ENCODE measurements at places on chromosomes 12 and 14. TPM values are rescaled to one million over a fixed set of nuclear protein-coding genes. Genes with fewer than 3 reads are reported as not detected.
A peak's percentile ranks its signal among the peaks of the same experiment; 100 is the strongest.

DNA sequence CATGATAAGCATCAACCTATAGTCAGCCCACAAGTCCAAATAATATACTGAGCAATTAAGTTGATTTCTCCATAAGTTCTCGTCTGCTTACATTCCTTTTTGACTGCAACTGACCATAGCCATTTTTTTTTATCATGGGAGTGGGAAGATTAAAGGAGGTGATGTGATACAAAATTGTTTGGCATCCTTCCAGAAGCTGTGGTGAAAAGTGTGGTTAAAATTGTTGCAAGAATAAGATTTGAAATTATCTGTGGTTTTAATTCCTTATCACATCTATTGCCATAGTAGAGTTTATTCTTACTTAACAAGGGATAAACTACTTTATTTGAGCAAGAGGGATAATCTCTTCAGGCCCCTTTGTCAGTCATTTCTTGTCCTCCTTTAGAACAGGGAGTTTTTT lies 50.7 kb downstream of the LIN52 start:
- H3K4me3 ChIP-seq: no peak overlapping the region
- H3K27ac ChIP-seq: no peak overlapping the region
- H3K4me1 ChIP-seq: peaks cover 37% of the 10 kb centered on the region
- H3K27me3 ChIP-seq: no peaks in the 10 kb centered on the region
- no peak for DNase-seq
- peaks cover 3% of the 10 kb centered on the region for H3K36me3 ChIP-seq

GRCh38 chr14:98138666-98139065 lies 1133.3 kb downstream of the BCL11B start:
- H3K27ac ChIP-seq: no peak overlapping the region
- no peaks in the 10 kb centered on the region for H3K4me1 ChIP-seq
- no peaks in the 10 kb centered on the region for H3K36me3 ChIP-seq
- DNase-seq: no peak
- H3K27me3 ChIP-seq: peaks cover 3% of the 10 kb centered on the region
- H3K4me3 ChIP-seq: no peak overlapping the region

DNA sequence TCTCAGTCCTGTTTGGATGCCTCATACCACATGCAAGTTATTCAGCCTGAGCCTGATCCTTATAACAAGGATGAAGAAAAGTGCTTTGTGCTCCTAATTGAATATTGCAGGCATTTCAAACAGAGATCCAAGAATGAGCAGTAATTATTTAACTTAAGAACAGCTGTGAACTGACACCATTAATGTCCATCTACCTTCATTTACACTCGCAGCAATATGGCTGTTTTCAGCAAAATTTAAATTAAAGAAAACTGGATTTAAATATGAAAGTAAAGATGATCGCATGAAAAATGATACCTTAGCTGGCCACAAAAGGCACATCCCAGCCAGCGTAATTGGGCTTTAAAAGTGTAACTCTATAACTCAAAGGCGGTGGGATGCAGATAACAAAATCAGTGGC lies 466.3 kb downstream of the GALC start:
- no peak for DNase-seq
- no peaks in the 10 kb centered on the region for H3K27me3 ChIP-seq
- no peak overlapping the region for H3K4me3 ChIP-seq
- H3K27ac ChIP-seq: no peak overlapping the region

DNA sequence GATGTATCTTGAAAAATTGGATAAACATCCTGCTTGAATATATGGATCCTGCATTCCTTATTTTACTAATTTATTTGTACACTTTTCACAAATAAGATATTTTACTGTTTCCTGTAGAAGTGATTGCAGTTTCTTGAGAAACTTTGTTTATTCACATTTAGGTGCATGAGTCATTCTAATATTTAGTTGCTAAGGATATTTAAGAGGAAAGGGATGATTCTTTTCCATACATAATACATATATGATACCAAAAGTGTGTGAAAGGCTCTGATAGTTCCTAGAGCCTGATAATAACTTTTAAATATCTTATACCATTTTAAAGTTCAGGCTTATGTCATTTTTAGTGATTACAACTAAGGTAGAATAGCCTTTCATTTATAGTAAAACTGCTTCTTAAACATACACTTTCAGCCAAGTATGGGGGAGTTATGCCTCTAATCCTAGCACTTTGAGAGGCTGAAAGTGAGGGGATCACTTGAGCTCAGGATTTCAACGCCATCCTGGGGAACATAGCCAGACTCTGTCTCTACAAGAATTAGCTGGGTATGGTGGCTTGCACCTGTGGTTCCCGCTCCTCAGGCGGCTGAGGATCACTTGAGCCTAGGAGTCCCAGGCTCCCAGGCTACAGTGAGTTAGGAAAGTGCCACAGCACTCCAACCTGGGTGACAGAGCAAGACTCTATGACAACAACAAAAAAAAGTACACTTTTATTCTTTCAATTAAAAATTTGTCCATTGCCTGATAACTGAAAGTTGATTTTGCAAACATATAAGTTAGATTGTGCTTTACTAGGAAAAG lies 262.6 kb upstream of the LRIG3 start:
- DNase-seq: no peak
- H3K4me3 ChIP-seq: no peak overlapping the region
- H3K36me3 ChIP-seq: no peaks in the 10 kb centered on the region
- H3K27me3 ChIP-seq: no peaks in the 10 kb centered on the region

- H3K36me3 ChIP-seq: no peaks in the 10 kb centered on the region
- no peak for DNase-seq
- no peak overlapping the region for H3K4me3 ChIP-seq
- no peaks in the 10 kb centered on the region for H3K4me1 ChIP-seq
- H3K27me3 ChIP-seq: peaks cover 2% of the 10 kb centered on the region
- H3K27ac ChIP-seq: no peak overlapping the region
These were observed 319.5 kb upstream of the DIO3 start for GRCh38 chr14:101241807-101242278.

- no peak overlapping the region for H3K27ac ChIP-seq
- no peaks in the 10 kb centered on the region for H3K27me3 ChIP-seq
- H3K4me3 ChIP-seq: no peak overlapping the region
- no peaks in the 10 kb centered on the region for H3K36me3 ChIP-seq
These were observed 596.1 kb downstream of the ETNK1 start for GRCh38 chr12:23221066-23221465.

- H3K27me3 ChIP-seq: no peaks in the 10 kb centered on the region
- no peaks in the 10 kb centered on the region for H3K36me3 ChIP-seq
- H3K4me3 ChIP-seq: no peak overlapping the region
- no peak for DNase-seq
- no peaks in the 10 kb centered on the region for H3K4me1 ChIP-seq
These were observed 29.2 kb upstream of the C14orf180 start for GRCh38 chr14:104550340-104550860.

DNA sequence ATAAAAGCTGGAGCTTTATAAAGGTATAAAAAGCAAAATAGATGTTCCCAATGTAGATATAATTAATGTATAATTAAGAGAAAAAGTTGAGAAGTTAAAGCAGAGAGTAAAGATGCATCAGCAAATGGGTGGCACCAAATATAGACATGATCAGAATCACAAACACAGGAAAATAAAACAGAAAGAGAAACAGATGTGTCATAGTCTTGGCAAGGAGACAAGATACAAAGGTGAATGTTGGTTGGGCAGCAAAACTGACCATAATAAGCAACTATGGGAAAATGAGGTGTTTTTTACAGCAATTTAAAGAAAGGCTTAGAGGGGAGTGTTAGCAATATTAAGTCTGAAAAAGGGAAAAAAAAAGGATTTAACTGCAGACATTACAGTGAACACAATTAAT lies 135.4 kb upstream of the CLEC14A start:
- H3K4me3 ChIP-seq: no peak overlapping the region
- H3K27ac ChIP-seq: no peak overlapping the region

DNA sequence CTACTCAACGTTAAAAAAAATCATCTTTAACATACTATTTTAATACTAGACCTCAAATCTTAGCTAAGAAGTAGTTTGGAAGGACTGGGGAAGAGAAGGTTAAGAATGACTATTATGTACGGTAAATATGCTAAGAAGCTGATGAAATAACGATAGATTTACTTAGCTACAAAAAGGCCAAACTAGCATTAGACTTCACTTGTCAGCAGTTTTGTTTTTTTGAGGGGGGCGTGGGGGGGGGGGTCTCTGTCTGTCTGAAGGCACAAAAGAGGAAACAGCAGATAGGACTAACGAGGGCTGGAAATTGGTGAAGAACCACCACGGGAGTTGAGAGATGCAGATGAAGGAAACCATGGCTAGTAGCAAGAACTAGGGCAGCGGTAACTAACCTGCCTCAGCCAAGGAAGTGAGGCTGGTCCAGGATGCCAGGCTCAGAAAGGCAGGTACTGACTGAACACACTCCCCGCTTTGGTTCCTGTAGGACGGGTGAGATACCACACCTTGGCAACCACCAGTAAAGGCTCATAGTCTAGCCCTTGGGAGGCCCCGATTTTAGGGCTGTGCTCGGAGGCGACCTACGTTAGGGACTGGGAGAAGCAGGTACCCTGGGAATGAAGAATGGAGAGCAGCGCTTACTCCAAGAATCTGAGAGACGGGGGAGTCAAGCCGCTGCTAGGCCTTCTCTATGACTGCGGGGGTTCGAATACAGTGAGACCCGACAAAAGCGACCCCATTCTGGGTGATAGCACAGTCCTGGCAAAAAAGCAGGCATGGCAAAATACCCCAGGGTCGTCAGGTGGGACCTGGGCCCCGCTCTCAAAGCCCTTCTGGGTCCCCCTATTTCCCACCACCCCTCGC lies 675 bp downstream of the NEDD8 start:
- H3K27ac ChIP-seq: peak overlapping the region; percentile 88
- peaks cover 42% of the 10 kb centered on the region for H3K4me1 ChIP-seq
- H3K4me3 ChIP-seq: peak overlapping the region; percentile 68
- no peak for DNase-seq
- H3K27me3 ChIP-seq: no peaks in the 10 kb centered on the region

Gene CLEC1A
- 1.1 TPM for polyA plus RNA-seq

Gene ZNF891
- 0.18 TPM for polyA plus RNA-seq

DNA sequence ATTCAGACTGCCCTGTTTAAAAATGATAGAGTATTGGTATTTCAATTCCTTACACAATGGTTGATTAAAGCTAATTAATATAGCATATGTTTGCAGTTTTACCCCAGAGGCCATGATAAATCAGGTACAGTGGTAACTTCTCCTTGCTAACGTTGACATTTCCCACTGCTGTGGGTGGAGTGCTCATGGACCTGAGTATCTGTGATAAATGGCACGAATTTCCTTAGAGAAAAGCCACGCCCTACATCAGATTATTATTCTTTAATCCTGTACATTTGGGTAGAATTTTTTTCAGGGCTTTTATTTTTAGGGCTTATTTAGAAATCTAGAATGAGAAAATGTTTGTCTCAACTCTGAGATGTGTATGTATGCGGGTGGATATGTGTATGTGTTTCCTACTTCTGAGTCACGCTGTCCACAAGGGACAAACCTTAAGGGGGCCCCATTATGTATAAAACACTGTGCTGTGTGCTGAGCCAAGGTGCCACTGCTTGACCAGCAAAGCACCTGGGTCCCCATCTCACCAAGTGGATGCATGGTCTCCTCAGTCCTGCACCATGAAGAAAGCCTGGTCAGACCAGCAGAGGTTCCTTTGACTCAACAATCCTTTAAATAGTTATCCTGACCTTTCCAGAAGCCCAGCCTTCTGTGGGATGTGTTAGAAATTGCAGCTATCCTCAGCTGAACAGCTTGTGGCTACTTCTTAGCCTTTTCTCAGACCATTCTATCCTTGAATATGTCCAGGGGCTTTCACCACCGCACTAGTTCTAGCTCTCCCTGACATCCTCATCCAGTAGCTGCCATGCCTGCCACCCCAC lies 57.9 kb upstream of the STK38L start:
- H3K27ac ChIP-seq: no peak overlapping the region
- H3K4me1 ChIP-seq: peaks cover 7% of the 10 kb centered on the region

GRCh38 chr14:36519431-36520321 lies at the start of gene NKX2-1:
NKX2-1 (minus strand) TSS chr14:36520232; CDS start chr14:36520129, 103 bp downstream.
- no peak within 1 kb of the TSS for H3K27ac ChIP-seq
- H3K4me3 ChIP-seq: no peak within 1 kb of the TSS
- H3K4me1 ChIP-seq: no peaks in the 10 kb centered on the region

GRCh38 chr12:47307680-47308399 lies 228.1 kb upstream of the AMIGO2 start:
- DNase-seq: peak; percentile 57
- H3K27me3 ChIP-seq: no peaks in the 10 kb centered on the region
- H3K4me1 ChIP-seq: peaks cover 14% of the 10 kb centered on the region
- H3K4me3 ChIP-seq: peak overlapping the region; percentile 59

DNA sequence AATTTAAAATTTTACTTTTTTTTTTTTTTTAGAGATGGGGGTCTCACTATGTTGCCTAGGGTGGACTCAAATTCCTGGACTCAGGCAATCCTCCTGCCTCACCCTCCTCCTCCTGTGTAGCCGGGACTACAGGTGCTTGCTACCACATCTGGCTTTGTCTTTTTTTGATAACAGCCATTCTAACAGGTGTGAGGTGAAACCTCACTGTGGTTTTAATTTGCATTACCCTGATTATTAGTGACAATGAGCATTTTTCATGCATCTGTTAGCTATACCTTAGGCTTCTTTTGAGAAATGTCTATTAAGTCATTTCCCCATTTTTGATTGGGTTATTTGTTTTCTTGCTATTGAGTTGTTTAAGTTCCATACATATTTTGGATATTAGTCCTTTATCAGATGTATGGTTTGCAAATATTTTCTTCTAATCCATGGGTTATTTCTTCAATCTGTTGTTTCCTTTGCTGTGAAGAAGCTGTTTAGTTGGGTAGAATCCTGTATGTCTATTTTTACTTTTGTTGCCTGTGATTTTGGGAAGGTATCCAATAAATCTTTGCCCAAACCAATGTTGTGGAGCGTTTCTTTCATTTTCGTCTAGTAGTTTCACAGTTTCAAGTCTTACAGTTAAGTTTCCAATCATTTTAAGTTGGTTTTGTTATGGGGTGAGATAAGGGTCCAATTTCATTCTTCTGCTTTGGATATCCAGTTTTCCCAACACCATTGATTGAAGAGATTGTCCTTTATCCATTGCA lies 86.1 kb downstream of the MYF5 start:
- no peak overlapping the region for H3K4me3 ChIP-seq
- no peak for DNase-seq
- peaks cover 65% of the 10 kb centered on the region for H3K36me3 ChIP-seq
- no peak overlapping the region for H3K27ac ChIP-seq
- no peaks in the 10 kb centered on the region for H3K4me1 ChIP-seq

DNA sequence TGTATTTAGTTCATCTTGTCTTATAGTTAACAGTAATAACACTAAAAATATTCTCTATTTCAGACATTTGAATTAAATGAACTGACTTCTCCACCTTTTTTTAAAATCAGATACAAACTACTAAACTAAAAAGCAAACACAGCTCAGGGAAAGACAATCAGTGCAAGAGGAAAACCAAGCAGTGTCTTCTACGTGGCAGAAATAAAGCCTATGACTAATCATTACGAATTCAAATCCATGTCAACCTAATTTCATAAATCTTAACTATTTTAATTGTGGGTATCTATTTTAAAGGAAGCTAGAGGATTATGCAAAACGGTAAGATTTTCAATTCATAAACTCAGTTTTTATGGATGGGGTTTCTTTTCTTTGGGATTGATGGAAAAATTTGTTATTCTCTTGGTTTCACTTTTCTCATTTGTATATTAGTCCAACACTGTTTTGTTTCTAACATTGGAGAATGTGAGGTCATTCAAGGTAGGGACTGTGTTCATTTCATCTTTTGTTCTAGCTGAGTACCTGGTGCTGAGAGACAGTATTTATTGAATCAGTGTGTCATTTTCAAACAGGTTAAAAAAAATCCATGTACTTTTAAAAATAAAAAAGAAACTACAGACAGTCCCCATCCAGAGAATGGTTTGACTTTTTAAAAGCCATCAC lies 12.8 kb upstream of the PALS1 start:
- H3K27me3 ChIP-seq: no peaks in the 10 kb centered on the region
- H3K36me3 ChIP-seq: no peaks in the 10 kb centered on the region
- no peak overlapping the region for H3K27ac ChIP-seq
- DNase-seq: no peak
- no peak overlapping the region for H3K4me3 ChIP-seq
